ENCODE measurements at places on chromosomes 12 and 14.
A peak's percentile ranks its signal among the peaks of the same experiment; 100 is the strongest.

DNA sequence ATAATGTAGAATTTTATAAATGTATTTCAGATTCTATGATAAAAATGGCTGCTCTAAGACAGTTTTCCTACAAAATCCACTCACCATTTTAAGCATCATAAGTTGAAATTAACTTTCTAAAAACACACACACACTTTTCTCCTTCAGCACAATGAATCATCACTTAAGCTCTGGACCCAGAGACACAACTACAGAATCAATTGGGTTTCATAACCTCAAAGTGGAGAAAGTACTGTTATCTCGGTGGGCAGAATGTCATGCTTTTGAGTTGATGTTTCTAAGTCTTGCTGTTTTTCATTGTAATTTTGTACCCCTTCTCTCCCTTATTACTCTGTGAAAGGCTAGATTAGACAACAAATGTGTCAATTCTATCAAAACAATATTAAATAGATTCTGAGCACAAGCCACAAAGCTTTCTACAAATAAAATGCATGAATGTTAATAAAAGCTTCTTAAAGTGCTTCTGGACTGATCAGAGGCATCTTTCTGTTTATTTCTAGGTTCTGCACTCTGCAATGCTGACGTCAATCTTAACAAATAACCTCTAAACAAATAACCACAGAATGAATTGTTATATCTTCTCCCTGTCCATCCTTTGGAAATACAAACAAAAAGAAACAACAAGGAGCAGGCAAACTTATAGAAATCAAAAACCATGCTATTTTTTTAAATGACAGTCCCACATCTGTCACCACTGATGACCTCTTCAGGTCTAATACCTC is 8.2 kb downstream of the IPO8 start:
- DNase-seq: no peak

DNA sequence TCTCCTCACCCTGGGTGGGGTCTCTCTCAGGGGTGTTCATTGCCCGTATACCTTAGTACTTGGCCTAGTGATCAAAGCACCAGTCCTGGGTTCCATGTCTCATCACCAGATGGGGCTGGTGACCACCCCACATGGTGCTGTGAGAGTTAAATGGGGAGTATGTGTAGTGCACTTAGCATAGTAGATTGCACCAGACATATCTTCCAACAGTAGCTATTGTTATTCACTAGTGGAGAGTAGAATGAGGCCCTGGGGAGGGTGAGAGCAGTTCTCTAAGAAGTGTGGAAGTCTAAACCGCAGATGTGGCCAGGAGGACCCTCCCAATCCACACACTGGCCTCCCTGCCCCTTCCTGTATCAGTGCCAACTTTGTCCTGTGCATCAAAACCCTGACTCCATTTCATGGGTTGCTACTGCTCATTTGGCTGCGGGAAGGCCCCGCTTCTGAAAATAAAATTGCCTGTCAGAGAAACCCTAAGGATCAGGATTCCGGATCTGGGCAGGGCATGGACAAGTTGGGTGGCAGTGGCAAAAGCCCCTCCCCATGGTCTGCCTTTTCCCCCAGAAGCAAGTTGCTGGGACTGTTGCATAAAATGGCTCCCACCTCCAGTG is 4.4 kb downstream of the CD9 start:
- DNase-seq: no peak

GRCh38 chr14:102779574-102780315 is 2.5 kb downstream of the TRAF3 start:
- DNase-seq: no peak

GRCh38 chr14:78302841-78303240 is 132.7 kb downstream of the NRXN3 start:
- DNase-seq: no peak

DNA sequence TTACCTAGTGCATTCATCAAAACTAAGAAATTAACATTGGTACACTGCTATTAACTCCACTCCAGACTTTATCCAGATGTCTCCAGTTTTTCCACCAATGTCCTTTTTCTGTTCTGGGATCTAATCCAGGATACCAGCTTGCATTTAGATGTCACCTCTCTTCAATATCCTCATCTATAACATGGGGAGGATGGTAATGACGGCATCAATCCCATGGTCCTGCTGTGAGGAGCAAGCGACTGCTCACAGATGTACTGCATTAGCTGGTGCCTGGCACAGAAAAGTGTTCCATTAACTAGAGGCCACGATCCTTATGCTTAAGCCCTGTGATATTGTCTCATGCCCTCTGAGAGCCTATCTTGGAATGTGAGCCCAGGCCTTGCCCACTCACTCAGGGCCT is 53.8 kb downstream of the CALM1 start:
- no peak for DNase-seq

- DNase-seq: no peak
Observed at GRCh38 chr12:53218551-53219291, 11.7 kb upstream of the ITGB7 start.

GRCh38 chr14:77212943-77213678 is 31.5 kb downstream of the TMEM63C start:
- peak; percentile 49 for DNase-seq

- no peak for DNase-seq
Observed at GRCh38 chr14:103507751-103508150, 14.9 kb downstream of the CKB start.

DNA sequence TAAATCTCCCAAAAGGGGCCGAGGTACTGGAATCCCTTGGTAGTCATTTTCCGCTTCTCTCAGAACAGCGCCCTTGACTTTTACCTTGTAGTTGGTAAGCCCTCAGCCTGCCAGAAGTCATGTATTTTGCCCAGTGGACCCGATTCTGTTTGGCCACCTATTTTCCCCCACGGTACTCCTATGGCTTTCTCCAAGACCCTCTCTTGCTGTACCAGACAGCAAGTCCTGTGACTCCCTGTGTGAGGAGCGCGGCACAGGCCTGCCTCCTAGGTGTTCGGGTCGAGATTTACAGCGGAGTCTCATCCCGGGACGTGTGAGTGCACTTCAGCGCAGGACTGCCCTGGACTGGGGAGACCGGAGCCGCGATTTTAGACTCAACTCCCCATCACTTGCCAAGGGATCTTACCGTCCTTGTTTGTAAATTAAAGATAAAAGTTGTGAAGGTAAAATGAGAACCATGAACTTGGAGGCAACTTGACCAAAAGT is 1.1 kb upstream of the MBD6 start:
- peak; percentile 30 for DNase-seq

GRCh38 chr12:96198965-96199364 is 4.8 kb downstream of the ELK3 start:
- no peak for DNase-seq

DNA sequence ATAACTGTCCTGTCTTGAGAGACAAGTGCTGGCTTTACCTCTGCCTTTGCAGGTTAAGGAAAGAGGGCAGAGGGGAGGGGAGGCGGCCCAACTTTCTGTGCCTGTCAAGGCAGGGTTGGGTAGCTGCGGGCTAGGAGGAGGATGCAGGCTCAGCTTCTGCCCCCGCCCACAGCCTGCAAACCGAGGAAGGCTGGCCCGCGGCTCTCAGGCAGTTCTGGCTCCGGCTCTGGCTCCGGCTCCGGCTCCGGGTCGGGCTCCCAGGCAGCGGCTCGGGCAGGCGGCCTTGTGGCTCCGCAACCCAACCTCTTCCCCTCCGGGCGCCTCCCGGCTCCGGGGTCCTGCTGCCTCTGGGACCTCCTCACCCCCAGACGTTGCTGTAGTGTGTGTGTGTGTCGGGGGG is 92.9 kb downstream of the TMEM30B start:
- DNase-seq: no peak

GRCh38 chr12:68675101-68675842 is 11.5 kb upstream of the NUP107 start:
- peak; percentile 47 for DNase-seq
